ENCODE measurements at places on chromosomes 5 and 9.

- H3K27ac ChIP-seq: no peak overlapping the region
- H3K36me3 ChIP-seq: peaks cover 34% of the 10 kb centered on the region
- DNase-seq: no peak
- H3K27me3 ChIP-seq: no peaks in the 10 kb centered on the region
- H3K4me3 ChIP-seq: no peak overlapping the region
- H3K4me1 ChIP-seq: no peaks in the 10 kb centered on the region
Observed at GRCh38 chr5:177467436-177467835, 6.0 kb downstream of the DBN1 start.

GRCh38 chr9:33220681-33221567 lies 19.0 kb upstream of the SPINK4 start:
- peaks cover 11% of the 10 kb centered on the region for H3K4me1 ChIP-seq
- H3K4me3 ChIP-seq: no peak overlapping the region

GRCh38 chr5:78638973-78639669 lies 9.5 kb downstream of the LHFPL2 start:
- DNase-seq: no peak
- H3K36me3 ChIP-seq: no peaks in the 10 kb centered on the region
- H3K27me3 ChIP-seq: peaks cover 33% of the 10 kb centered on the region
- no peaks in the 10 kb centered on the region for H3K4me1 ChIP-seq

DNA sequence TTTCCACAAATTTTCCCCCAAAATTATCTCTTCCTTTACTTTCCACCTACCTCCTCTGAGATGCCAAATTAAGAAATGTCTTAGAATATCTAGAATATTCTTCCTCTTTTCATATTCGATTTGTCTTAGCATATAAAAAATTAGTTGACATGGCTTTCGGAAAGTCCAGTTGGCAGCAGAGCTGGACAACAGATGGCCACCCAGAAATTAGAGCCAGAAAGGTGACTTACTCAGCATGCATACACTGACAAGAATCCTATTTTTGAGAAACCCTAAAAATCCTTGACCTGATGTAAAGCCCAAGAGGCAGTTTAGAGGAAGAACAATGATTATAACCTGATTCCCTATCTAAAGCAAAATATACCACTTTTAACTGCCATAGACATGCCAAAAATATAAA lies 22.0 kb downstream of the TMEM167A start:
- H3K4me3 ChIP-seq: no peak overlapping the region
- no peak overlapping the region for H3K27ac ChIP-seq
- H3K27me3 ChIP-seq: no peaks in the 10 kb centered on the region
- H3K36me3 ChIP-seq: peaks cover 44% of the 10 kb centered on the region
- H3K4me1 ChIP-seq: peaks cover 4% of the 10 kb centered on the region

- peak; percentile 75 for DNase-seq
- H3K36me3 ChIP-seq: no peaks in the 10 kb centered on the region
- no peak overlapping the region for H3K4me3 ChIP-seq
- no peak overlapping the region for H3K27ac ChIP-seq
Observed at GRCh38 chr9:107484117-107484723, 5.3 kb downstream of the KLF4 start.

GRCh38 chr9:14348123-14348372 lies 34.1 kb upstream of the NFIB start:
- no peak for DNase-seq
- no peak overlapping the region for H3K27ac ChIP-seq
- H3K27me3 ChIP-seq: peaks cover 100% of the 10 kb centered on the region
- no peaks in the 10 kb centered on the region for H3K36me3 ChIP-seq
- peaks cover 20% of the 10 kb centered on the region for H3K4me1 ChIP-seq

GRCh38 chr5:160674901-160675300 lies 177.1 kb downstream of the ATP10B start:
- no peak for DNase-seq
- no peak overlapping the region for H3K27ac ChIP-seq
- H3K36me3 ChIP-seq: no peaks in the 10 kb centered on the region
- no peaks in the 10 kb centered on the region for H3K27me3 ChIP-seq

GRCh38 chr9:111661802-111662521 lies 557 bp downstream of the GNG10 start:
- DNase-seq: peak; percentile 65
- no peaks in the 10 kb centered on the region for H3K27me3 ChIP-seq
- H3K27ac ChIP-seq: no peak overlapping the region
- peaks cover 21% of the 10 kb centered on the region for H3K4me1 ChIP-seq

DNA sequence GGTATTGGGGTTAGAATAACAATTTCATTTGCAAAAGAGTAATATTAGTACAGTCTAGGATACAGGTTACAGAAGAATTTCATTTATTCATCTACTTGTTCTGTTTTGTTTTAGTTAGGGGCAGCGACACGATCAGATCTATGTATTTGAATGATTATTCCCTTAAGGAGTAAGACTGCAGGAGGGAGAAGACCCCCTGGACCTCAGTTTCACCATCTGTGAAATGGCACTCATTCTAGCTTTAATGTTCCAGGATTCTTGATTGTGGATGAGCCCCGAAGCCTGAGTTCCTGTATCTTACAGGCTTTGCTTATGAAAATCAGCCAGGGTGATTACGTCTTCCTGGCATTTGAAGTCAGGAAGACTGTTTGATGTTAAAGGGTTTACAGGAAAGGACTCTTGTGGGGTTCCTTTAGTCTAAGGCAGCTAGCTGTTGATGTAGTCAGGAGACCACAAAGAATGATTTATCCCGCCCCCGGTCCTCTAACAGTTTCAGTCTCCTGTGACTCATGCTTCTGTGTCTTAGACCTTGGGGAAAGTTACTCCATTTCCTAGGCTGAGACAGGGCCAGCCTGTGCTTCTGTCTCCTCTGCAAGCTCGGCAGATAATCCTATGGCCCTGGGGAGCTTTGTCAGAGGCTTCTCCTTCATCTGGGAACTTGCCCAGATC lies 11.5 kb downstream of the SMIM3 start:
- peak; percentile 98 for DNase-seq
- peaks cover under 1% of the 10 kb centered on the region for H3K36me3 ChIP-seq
- H3K27me3 ChIP-seq: no peaks in the 10 kb centered on the region
- peak overlapping the region; percentile 79 for H3K27ac ChIP-seq
- H3K4me3 ChIP-seq: peak overlapping the region; percentile 54

DNA sequence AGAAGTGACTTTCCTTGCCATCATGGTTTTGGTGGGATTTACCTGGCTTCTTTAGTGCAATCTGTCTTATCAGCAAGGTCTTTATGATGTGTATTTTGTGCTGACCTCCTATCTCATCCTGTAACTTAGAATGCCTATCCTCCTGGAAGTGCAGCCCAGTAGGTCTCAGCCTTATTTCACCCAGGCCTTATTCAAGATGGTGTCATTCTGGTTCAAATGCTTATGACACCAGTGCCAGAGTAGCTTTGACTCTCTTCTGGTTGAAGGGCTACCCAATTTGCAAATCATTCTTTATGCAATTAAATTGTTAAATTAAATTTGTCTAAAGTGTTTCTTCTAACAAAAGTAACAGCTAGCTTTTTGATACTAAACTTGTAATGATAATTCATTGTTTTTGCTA lies 58.8 kb upstream of the PRDM9 start:
- H3K27ac ChIP-seq: no peak overlapping the region
- H3K4me1 ChIP-seq: no peaks in the 10 kb centered on the region
- H3K36me3 ChIP-seq: no peaks in the 10 kb centered on the region
- no peak overlapping the region for H3K4me3 ChIP-seq

GRCh38 chr5:170545811-170546210 lies 42.0 kb downstream of the KCNIP1 start:
- no peak overlapping the region for H3K27ac ChIP-seq
- H3K27me3 ChIP-seq: peaks cover 6% of the 10 kb centered on the region
- no peaks in the 10 kb centered on the region for H3K36me3 ChIP-seq
- H3K4me3 ChIP-seq: no peak overlapping the region
- DNase-seq: no peak

GRCh38 chr5:89043676-89044075 lies 160.7 kb upstream of the MEF2C start:
- H3K27me3 ChIP-seq: no peaks in the 10 kb centered on the region
- H3K4me3 ChIP-seq: no peak overlapping the region
- H3K4me1 ChIP-seq: peaks cover 31% of the 10 kb centered on the region
- DNase-seq: peak; percentile 83

DNA sequence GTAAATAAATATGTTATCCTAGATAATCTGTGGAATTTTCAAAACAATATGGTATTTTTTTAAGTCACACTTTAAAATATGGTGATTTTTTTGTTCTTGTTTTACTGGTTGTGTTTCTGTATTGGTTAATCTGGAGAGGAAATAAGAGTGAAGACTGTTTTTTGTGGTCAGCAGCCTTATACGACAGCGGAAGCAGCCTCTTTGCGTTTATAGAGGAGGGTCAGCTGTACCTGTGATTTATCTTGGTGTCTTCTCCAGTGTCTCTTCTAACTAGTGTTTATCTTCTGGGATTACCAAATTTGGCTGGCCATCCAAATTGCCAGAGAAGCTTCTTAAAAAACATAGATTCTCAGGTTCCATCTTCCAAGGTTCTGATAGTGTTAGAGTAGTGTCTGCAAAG lies 58.7 kb downstream of the ICE1 start:
- no peaks in the 10 kb centered on the region for H3K4me1 ChIP-seq
- DNase-seq: no peak
- H3K27ac ChIP-seq: no peak overlapping the region
- H3K36me3 ChIP-seq: peaks cover 10% of the 10 kb centered on the region

GRCh38 chr5:94903726-94904125 lies 285.3 kb downstream of the SLF1 start:
- H3K4me1 ChIP-seq: no peaks in the 10 kb centered on the region
- DNase-seq: no peak

- H3K4me3 ChIP-seq: no peak overlapping the region
- H3K36me3 ChIP-seq: peaks cover 12% of the 10 kb centered on the region
- H3K27ac ChIP-seq: no peak overlapping the region
- no peaks in the 10 kb centered on the region for H3K4me1 ChIP-seq
Observed at GRCh38 chr9:2787065-2787464, 56.8 kb downstream of the PUM3 start.

- no peaks in the 10 kb centered on the region for H3K4me1 ChIP-seq
- H3K36me3 ChIP-seq: no peaks in the 10 kb centered on the region
Observed at GRCh38 chr5:16546732-16547131, 70.1 kb downstream of the RETREG1 start.

- H3K27ac ChIP-seq: no peak overlapping the region
- no peak overlapping the region for H3K4me3 ChIP-seq
- H3K4me1 ChIP-seq: peaks cover 14% of the 10 kb centered on the region
Observed at GRCh38 chr5:170629566-170630175, 125.9 kb downstream of the KCNIP1 start.

DNA sequence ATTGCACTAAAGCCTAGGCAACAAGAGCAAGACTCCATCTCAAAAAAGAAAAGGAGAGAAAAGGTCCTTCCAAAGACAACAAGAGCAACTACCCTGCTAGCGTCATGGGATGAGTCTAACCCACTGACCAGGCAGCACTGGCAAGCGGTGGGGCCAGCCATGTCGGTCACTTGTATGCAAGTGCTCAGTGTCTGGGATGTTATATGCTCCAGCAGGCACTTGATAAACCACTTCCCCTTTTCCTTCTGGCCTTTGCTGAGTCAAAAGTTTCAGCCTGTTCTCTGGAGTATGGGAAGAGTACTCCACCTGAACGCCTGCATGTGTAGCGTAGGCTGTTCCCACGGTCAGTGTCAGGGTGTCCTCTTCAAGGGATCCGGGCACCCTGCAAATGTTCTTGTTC lies 9.2 kb upstream of the MXD3 start:
- H3K27me3 ChIP-seq: no peaks in the 10 kb centered on the region
- H3K4me3 ChIP-seq: no peak overlapping the region
- peaks cover 4% of the 10 kb centered on the region for H3K4me1 ChIP-seq
- DNase-seq: no peak
- peaks cover 4% of the 10 kb centered on the region for H3K36me3 ChIP-seq

- no peak overlapping the region for H3K4me3 ChIP-seq
- no peak for DNase-seq
- no peaks in the 10 kb centered on the region for H3K27me3 ChIP-seq
- no peaks in the 10 kb centered on the region for H3K4me1 ChIP-seq
Observed at GRCh38 chr9:87199782-87200181, 252.5 kb upstream of the GAS1 start.

DNA sequence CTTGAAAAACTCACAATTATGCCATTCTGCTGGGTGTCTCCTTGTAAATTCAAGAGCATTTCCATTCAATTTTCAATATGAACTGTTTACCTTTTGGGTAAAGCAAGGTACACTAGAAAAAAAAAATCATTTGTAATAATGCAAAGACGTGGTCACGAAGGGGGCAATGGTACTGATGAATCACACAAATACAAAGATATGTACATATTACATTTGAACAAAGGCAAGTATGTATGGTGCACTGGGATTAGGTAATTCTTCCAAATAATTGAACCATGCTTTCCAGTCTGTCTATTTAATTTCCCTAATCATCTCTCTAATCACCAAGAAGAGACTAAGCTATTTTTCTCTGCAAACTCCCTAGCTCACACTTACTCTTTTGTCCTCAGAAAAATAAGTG lies 63.4 kb upstream of the RNF38 start:
- no peaks in the 10 kb centered on the region for H3K27me3 ChIP-seq
- no peak overlapping the region for H3K27ac ChIP-seq
- H3K36me3 ChIP-seq: no peaks in the 10 kb centered on the region
- H3K4me3 ChIP-seq: no peak overlapping the region
- H3K4me1 ChIP-seq: peaks cover 20% of the 10 kb centered on the region
- DNase-seq: no peak

All from common myeloid progenitor, CD34-positive (primary cell).